ENCODE measurements at places on chromosomes 3 and 15.
A peak's percentile ranks its signal among the peaks of the same experiment; 100 is the strongest.

GRCh38 chr3:60079076-60079475 lies 1029.3 kb upstream of the CFAP20DC start:
- no peak for DNase-seq

GRCh38 chr15:66053991-66054390 lies 184.7 kb downstream of the RAB11A start:
- no peak for DNase-seq

GRCh38 chr3:145088917-145089316 lies 1072.1 kb downstream of the PLOD2 start:
- DNase-seq: no peak

DNA sequence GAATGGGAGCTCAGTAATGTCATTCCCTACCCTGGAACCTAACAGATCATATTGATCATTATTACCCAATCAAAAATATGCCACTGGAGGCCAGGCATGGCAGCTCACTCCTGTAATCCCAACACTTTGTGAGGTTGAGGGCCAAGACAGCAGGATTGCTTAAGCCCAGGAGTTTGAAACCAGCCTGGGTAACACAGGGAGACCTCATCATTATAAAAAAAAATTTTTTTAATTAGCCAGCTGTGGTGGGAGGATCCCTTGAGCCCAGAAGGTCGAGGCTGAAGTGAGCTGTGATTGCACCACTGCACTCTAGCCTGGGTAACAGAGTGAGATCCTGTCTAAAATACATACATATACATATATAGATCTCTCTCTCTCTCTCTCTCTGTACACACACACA lies 10.2 kb downstream of the IGDCC4 start:
- no peak for DNase-seq

GRCh38 chr15:41827290-41827879 lies 507 bp upstream of the JMJD7 start:
- no peak for DNase-seq

DNA sequence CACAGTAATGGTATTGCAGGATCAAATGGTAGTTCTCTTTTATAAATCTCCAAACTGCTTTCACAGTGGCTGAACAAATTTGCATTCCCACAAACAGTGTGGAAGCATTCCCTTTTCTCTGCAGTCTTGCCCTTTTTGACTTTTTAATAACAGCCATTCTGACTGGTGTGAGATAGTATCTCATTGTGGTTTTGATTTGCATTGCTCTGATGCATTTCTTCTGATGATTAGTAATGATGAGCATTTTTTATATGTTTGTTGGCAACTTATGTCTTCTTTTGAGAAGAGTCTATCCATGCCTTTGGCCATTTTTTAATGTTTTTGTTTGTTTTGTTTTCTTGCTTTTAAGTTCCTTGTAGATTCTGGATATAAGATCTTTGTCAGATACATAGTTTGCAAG lies 316.1 kb upstream of the TMCO5A start:
- no peak for DNase-seq

GRCh38 chr15:69346112-69346511 lies 47.4 kb downstream of the PAQR5 start:
- peak; percentile 70 for DNase-seq

GRCh38 chr15:25619761-25620160 lies 180.9 kb upstream of the UBE3A start:
- DNase-seq: no peak

- DNase-seq: peak; percentile 25
Observed at GRCh38 chr3:150797155-150797554, 34.2 kb upstream of the SIAH2 start.

- DNase-seq: no peak
Observed at GRCh38 chr15:101398247-101398646, 91.3 kb downstream of the PCSK6 start.

GRCh38 chr3:10420745-10421475 lies 84.5 kb downstream of the ATP2B2 start:
- DNase-seq: no peak

DNA sequence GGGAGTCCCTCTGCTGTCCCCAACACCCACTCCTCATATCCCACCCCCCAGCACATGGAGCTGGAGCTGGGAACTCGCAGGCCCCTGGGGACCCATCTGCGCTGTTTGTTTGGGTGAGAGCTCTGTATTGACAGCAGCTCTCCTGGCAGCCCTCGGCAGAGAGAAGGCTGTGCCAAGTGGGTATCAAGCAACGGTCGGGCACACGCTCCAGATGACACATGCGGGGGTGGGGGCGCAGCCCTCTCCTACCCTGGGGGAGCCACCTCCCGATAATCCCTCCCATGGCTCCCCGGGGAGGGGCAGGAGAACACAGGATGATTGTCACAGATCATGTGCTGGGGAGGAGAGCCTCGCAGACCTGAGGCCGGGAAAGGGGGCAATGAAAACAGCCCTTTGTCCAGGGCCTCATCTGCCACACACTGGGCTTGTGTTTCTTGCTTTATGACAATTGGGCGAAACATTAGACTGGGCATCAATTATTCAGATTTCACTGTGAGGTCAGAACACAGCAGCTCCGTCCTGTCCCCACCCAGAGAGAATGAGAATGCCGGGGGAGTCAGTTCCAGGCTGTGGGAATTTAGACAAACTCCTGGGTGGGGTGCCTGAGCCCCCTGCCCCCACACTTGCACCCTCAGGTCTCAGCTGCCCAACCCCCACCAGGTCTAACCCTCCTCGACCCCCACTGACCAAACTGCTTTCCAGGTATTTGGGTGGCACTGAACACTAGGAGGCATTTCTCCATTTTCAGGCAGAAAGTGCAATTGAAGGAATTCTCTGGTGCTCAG lies 46.4 kb upstream of the KLF13 start:
- peak; percentile 8 for DNase-seq

DNA sequence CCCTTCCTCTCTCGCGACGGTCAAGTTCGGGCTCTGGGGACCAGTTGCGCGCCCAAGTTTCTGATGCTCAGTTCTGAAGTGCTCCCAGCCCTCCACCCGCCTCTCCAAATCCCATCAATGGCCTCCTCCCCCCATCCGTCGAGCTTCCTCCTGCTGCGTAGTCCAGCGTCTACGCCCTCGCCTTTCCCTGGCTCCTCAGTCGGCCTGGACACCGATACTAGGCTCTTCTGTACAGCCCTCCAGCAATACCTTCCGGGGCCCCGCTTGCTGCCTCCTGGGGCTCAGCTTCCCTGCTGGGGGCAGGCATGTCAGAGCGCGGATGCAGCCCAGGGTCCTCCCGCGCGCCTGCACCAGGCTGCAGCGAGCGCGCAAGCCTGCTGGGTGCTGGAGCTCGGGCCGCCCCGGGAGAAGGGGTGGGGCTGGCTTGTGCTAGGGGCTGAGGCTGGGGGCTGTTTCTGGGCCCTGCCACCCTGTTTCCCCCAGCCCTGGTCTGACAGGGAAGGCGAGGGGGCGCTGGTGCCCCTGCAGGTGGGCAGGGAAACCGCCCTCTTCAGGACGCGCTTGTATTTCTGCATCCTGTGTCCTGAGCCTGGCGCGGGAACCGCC lies 353.3 kb upstream of the SUCLG2 start:
- no peak for DNase-seq

DNA sequence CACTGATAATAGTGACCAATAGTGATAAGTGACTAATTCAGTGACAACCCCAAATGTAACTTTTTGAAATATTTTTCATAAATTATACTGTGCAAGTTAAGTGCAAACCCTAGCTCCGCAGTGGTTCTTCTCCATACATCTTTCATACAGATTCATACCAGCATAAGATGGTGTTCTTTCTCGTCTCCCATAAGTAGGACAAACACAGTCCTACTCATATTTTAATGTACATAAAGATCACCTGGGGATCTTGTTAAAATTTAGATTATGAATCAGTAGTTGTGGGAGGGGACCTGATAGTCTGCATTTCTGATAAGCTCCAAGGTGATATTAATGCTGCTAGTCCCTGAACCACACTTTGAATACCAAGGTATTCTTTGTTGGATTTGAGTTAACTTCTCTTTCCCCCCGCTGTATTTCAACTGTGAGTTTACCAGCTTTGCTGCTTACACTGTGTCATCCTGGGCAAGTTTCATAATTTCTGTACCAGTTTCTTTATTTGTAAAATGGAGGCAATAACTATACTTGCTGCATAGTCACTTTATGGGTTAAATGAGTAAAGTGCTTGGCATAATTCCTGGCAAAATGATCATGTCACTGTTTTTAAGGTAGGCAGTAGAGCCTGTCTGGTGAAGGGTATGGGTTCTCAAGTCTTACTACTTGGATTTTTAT lies 34.7 kb upstream of the C3orf38 start:
- no peak for DNase-seq

DNA sequence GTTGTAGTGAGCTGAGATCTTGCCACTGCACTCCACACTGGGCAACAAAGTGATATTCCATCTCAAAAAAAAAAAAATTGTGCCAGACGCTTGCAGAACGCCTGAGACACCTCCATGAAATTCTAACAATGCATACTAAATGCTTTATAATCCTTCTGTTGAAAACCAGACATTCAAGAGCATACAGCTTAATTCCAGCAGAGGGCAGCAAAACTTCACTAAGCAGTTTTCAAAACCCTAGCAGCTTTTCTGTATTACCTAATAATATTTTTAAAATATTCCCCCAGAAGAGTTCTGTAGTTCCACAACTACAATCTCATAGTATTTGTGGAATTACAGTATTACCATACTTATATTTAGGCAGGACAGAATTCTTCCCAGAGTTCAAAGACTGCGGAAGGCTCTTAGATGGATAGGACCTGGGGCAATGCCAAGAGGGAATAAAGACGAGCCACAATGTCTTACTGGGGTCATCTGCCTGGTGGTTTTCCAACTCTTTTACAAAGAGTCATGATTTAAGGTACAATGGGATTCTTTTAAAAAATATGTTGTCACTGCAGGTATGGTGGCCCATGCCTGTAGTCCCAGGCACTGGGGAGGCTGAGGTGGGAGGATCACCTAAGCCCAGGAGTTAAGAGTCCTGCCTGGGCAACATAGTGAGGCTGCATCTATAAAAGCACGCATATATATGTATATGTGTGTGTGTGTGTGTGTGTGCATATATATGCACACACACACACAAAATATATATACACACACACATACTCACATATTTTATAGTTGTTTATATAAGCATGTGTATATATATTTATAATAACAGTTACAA lies 19.6 kb upstream of the TASOR start:
- DNase-seq: peak; percentile 56

DNA sequence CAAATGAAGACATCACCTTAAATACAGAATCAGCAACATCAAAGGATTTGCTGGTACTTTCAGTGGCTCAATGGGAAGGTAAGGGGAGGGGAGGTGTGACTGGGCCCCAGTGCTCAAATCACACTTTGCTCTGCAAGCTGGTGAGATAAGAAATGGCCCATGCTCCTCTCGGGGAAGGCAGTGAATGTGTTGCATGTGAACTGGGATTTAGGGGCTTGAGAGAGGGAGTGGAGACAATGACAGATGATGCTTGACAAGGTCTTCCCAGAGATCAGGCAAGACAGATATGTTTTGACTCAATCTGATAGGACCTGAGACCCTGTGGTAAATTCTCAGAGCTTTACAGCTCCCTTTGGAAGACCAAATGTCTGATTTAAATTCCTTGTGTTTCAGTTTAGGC lies 233.0 kb upstream of the PROK2 start:
- no peak for DNase-seq

DNA sequence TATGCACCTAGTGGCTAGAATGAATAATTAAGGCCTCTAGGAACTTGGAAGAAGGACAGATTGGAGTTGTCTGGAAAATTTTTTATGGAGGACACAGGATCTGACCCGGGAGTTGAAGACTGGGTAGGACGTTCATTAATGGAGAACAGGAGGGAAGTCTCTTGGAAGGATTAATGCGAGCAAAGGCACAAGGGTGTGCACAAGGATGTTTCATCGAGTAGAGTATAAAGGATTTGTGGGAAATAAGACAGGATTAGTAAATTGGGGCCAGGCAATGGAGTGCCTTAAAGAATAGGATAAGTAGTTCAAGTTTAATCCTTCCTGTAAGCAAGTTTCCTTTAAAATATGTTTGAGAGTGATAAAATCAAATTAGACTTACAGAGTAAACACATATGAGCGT lies 14.6 kb downstream of the LMOD3 start:
- no peak for DNase-seq

- DNase-seq: no peak
Observed at GRCh38 chr3:176755552-176755951, 441.7 kb downstream of the TBL1XR1 start.

GRCh38 chr3:154018100-154018696 lies 103.0 kb upstream of the ARHGEF26 start:
- peak; percentile 50 for DNase-seq

DNA sequence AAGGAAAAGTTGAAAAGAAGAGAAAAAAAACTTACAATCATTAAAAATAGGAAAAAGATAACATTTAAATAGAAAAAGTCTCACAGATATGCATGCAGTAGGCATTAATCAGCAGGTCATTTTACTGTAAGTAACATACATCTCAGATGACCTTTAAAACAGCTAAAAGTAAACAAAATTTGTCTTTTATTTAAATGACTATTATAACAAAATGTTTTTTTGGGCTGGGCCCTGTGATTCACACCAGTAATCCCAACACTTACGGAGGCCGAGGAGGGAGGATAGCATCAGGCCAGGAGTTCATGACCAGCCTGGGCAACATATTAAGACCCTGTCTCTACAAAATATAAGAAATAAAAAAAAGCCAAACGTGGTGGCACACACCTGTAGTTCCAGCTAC lies 14.7 kb downstream of the IQGAP1 start:
- no peak for DNase-seq

- DNase-seq: no peak
Observed at GRCh38 chr3:101303089-101303731, 17.2 kb downstream of the IMPG2 start.

- no peak for DNase-seq
Observed at GRCh38 chr15:95626501-95627361, 703.8 kb upstream of the NR2F2 start.

DNA sequence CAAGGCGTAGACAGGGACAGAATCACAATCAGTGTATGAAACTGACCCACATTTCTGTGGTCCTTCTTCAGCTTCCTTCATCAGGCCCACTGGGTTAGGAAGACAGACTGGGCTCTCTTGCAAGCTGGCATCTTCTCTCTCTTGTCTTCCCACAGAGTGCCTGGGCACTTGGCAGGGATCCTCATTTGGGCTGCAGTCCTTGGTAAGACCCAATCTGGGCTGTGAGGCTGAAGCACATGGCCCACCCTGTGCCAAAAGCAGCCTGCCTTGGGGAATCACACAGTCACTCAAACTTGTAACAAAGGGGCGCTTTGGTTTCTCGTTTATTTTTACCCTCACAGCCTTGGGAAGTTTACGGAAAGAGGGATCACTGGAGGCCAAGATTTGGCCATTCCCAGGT lies 8.2 kb upstream of the EPHB3 start:
- no peak for DNase-seq

DNA sequence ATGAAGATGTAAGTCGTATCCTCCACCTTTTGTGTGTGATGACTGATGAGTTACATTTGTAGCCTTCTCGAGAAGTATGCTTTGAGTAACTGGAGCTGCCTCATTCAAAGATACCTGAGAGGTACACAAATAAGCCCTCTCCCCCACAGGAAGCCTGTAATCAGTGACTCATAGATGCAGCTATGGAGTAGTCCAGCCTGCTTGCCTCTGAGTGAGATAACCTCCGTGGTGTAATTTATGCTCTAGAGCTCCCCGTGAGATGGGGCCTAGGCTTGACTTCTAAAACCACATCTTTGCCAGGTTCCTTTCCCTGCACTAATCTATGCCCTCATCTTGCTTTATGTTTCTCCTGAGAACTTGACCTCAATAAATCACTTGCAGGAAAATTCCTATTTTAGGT lies 291.7 kb downstream of the SUCLG2 start:
- DNase-seq: peak; percentile 51
